ENCODE measurements at places on chromosomes 4 and X.

DNA sequence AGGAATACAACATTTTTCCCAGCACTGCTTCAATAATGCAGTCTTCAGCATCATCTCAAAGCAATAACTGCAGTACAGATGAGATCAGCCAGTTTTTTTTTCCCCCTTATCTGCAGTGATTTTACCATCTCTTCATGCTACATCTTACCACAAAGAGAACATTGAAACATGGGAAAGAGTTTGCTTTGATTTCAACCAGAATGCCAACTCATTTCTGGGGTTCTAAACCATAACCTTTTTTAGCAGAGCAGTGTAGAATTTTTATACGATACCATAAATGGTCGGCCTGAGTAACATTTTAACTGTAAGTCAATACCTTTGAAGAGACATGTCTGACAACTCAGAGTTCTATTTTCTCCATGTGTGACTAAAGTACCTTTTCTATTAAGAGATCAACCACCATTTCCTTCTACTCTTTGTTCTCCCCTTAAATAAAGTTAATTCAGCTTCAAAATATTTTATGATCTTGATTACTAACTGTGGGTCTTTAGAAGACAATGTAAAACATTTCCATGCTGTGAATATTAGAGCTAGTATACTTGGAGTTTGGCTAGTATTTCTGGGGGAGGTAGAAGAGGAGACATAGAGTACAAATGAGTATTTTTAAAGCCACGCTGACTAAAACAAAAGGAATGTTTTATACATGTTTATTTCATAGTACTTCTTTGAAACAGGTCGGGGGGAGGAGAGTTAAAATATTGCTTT lies 69.1 kb downstream of the TET2 start:
- DNase-seq = peak; percentile 30

DNA sequence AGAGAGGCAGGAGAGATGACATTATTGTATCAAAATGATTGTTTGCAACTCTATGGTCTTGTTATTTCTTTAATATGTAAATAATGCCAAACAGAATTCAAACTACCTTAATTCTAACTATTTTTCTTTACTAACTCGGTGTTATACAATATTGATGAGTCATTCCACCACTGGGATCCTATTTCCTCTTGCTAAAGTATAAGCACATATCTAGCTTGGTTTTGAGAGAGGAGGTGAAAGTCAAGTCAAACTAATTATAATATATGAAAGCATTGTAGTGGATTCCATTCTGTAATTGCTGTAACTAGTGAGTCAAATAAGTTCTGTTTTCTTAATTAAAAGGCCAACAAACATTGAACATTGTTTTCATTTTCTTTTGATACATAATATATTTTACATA lies 837.6 kb downstream of the PDHA2 start:
- DNase-seq = no peak

DNA sequence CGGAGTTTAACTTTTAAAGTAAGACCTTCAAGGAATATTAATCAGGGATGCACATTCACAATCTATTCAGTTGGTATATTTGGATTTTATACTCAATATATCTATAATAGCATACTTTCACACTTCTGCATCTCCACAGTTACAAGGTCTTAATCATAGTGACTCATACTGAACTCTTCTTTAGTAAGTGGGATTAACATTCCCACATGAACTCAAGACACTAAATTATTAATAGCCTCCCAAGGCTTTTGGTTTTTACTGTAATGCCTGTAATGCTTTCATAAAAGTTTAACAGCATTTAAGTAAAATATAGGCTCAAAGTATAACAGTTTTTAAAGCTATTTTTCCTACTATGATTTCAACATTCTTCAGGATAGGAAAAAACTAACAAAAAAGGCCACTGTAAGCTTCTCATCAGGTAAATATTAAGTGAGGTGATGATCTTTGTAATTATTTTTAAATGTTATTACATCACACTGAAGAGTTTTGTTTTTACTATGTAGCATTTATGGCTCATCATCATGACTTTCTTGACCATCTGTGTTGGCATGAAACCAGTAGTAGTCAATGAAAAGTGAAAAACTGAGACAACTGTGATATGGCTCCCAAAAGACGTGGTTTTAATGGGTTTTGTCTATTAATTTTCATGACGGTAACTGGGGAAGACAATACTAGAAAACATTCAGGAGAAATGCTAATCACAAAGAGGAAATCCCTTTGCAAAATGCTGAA lies 91.5 kb upstream of the GALNT7 start:
- DNase-seq = peak; percentile 65

DNA sequence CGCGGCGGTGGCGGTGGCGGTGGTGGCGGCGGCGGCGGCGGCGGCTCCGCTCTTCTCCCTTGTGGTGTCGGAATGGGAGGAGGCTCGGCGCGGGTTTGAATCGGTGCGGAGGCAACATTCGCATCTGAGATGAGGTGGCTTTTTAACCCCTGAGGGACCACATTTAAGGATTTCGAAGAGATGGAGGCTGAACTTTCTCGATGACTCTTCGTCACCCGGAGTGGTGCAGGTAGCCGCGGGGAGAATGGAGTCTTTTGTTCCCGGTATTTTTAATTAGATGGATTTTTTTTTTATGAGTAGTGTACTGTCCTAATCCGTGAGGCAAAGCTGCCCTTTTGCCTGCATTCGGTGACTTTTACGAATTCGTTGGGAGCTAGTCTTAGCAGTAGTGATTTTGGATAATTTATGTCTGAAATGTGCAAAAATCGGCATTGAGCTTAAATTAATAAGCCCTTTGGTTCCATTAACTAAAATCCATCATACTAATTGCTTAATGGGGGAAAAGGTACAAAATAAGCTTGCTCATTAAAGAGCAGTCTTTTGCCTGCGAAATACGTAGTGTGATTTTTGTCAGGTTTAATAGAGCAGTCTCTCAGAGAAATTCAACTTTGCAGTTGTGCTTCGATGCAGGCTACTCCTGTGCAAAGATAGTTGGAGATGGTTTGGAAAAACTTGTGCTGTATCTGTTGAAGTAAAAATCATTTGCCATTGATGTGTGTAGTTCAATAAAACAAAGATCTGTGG lies 206.2 kb downstream of the TENM3 start:
- peak; percentile 60 for DNase-seq

DNA sequence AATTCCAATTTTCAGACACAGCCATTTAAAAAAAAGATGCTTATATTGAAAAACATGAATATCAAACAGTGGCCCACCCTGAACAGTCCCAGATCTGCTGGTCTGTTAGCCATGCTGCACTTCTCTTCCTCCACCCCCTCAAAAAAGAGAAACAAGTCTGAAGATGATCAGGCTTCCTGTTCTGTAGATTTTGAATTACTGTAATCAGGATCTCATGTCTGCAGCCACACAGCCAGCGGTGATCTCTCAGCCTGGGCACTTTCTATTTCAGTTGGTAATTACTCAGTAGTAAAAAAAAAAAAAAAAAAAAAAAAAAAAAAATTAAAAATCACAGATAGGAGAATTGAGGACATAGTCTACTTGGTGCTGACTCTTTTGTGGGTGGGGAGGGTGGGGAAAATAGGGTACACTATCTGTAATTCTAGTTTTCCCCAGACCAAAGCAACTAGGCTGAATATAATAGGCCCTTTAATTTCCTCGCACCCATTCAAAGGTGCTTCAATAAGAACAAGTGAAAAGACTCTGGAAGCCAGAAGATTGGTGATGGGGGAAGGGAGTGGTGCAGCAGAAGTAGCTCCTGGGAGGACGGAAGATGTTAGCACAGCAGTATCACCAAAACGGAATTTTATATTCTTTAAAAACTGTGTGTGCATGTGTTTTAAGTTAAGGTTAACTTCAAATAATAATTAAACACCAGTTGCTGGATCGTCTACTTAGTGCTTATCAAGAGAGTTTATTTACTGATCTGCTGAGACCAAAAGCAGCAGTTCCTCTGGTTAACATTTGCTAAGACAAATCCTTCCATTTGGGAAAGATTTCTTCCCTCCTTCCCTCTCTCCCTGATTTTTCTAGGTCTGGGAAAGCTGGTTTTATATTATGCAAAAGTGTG lies 47.0 kb downstream of the SPRY1 start:
- no peak for DNase-seq

- DNase-seq = no peak
These were observed 337.3 kb upstream of the GNPDA2 start for GRCh38 chr4:45063696-45064095.

DNA sequence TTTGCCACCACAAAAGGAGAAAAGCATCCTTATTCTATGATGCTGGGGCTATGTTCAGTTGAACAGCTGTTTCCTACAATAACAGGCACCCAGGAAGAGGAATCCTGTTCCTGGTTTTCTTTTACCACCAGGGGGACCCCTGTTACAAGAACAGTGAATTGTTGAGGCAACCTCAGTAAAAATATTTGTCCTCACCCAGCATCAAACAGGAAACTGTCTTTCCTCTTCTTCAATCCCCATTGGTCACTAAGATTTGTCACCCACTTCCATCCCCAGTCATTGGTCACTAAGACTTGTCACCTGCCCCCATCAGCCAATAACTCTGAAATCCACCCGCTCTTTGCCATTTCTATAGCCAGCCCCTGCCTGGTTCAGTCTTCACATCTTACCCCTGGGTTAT lies 143.5 kb upstream of the GALNT7 start:
- peak; percentile 77 for DNase-seq

GRCh38 chr4:110020139-110020538 lies 107.5 kb downstream of the EGF start:
- no peak for DNase-seq

DNA sequence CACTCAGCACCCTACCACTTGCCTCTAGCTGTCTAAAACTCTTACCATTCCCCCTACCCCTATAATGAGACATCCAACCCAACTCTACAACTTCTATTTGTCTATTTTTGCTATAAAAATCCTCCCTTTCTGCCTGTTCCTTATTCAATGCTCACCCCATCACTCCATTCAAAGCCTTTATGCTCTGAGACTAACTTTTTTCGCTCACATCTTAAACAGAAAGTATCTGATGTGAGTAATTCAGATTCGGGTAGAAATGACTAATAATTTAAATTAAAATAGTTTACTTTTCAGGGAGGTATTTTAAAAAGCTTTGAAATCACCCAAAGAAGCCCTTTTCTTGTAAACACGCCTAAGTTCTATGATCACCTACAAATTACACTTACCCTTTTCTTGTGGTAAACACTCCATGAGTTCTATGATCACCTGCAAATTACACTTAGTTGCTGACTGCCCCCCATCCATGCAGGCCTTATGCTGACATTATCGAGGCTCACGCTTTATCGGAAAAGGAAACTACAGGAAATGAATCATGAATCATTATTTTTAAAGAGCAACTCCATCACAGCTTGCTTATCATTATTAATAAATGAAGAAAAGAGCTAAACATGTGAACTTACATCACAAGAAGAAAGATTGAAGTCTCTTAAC lies 168.7 kb upstream of the PPP1R2C start:
- DNase-seq = no peak

Measured in fibroblast of mammary gland (primary cell).